ENCODE measurements at places on chromosomes 11 and 22. TPM values are rescaled to one million over a fixed set of nuclear protein-coding genes. Genes with fewer than 3 reads are reported as not detected.
A peak's percentile ranks its signal among the peaks of the same experiment; 100 is the strongest.

DNA sequence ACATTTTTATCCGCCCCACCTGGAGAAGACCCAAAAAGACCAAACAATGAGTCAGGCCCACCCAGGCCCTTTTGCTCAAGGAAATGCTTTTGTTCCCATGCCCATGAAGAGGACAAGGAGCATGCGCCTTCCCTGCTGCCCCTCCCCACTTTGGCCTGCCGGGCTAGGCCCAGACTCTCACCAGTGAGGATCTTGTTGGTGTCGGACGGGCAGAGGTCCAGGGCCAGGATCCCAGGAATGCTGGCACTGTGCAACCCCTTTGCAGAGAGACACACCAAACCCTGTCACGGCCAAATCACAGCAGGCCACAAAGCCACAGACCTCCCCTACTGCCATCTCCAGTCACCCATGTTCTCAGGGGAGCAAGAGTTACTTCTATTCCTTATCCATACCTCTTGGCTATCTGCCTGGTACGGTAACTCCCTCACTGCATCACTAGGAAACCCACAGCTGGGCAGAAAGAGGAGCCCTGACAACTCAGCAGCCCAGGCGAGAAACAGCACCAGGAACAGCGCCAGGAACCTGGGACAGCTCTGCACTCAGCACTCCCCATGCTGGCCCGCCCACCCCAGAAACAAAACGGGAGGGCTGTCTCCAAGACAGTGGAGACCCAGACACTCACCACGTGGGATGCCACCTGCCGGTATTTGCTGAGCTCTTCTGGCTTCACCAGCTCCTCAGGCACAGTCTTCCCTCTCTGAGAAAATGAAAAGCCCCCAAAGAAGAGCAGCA is 5.5 kb downstream of the PRPF19 start:
- H3K36me3 ChIP-seq: no peaks in the 10 kb centered on the region
- no peak overlapping the region for H3K4me3 ChIP-seq
- no peak for DNase-seq
- H3K27me3 ChIP-seq: no peaks in the 10 kb centered on the region

GRCh38 chr11:119755356-119756071 is 26.5 kb upstream of the NECTIN1 start:
- H3K4me3 ChIP-seq: no peak overlapping the region
- H3K4me1 ChIP-seq: no peaks in the 10 kb centered on the region
- DNase-seq: no peak
- H3K36me3 ChIP-seq: no peaks in the 10 kb centered on the region
- H3K27me3 ChIP-seq: no peaks in the 10 kb centered on the region

FREY1 gene
- 0.48 TPM for total RNA-seq

OR6T1 gene
- total RNA-seq: not detected

- no peak overlapping the region for H3K4me3 ChIP-seq
- no peak overlapping the region for H3K27ac ChIP-seq
- no peaks in the 10 kb centered on the region for H3K27me3 ChIP-seq
- no peaks in the 10 kb centered on the region for H3K36me3 ChIP-seq
- DNase-seq: no peak
- peaks cover 43% of the 10 kb centered on the region for H3K4me1 ChIP-seq
These were observed 67.7 kb downstream of the ST3GAL4 start for GRCh38 chr11:126423154-126423553.

- no peak overlapping the region for H3K27ac ChIP-seq
- no peak overlapping the region for H3K4me3 ChIP-seq
- H3K4me1 ChIP-seq: no peaks in the 10 kb centered on the region
- H3K36me3 ChIP-seq: no peaks in the 10 kb centered on the region
- no peak for DNase-seq
- no peaks in the 10 kb centered on the region for H3K27me3 ChIP-seq
These were observed 55.3 kb downstream of the CACNA1I start for GRCh38 chr22:39625569-39626537.

E2F8 gene
- total RNA-seq: not detected

RTN4RL2 gene
- total RNA-seq: 0.83 TPM

DNA sequence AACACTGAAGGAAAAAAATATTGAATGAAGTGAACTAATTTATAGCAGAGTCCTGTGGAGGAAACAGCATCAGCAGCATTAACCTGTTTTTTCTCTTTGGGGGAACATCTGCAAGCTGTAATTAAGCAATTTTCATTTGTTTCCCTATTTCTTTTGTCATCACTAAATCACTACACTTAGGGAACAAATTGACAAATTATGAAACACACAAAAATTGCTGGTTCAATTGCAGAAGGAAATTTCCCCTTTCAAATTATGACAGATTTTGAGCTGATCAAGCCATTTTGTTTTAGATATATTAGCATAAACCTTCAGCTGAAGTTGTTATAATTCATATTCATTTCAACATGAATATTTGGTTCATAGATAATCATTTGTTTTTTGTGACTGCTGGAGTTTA is 22.2 kb upstream of the RAG2 start:
- H3K27ac ChIP-seq: no peak overlapping the region
- H3K27me3 ChIP-seq: no peaks in the 10 kb centered on the region
- DNase-seq: no peak
- H3K4me1 ChIP-seq: peaks cover 4% of the 10 kb centered on the region
- no peak overlapping the region for H3K4me3 ChIP-seq
- no peaks in the 10 kb centered on the region for H3K36me3 ChIP-seq

GRCh38 chr11:126048197-126048596 is 14.5 kb downstream of the CDON start:
- H3K27me3 ChIP-seq: no peaks in the 10 kb centered on the region
- H3K4me1 ChIP-seq: peaks cover 3% of the 10 kb centered on the region
- no peak for DNase-seq
- no peaks in the 10 kb centered on the region for H3K36me3 ChIP-seq
- no peak overlapping the region for H3K4me3 ChIP-seq

- no peak for DNase-seq
- H3K36me3 ChIP-seq: no peaks in the 10 kb centered on the region
- no peaks in the 10 kb centered on the region for H3K4me1 ChIP-seq
- no peak overlapping the region for H3K27ac ChIP-seq
These were observed 2.6 kb downstream of the BAIAP2L2 start for GRCh38 chr22:38107692-38108515.

DNA sequence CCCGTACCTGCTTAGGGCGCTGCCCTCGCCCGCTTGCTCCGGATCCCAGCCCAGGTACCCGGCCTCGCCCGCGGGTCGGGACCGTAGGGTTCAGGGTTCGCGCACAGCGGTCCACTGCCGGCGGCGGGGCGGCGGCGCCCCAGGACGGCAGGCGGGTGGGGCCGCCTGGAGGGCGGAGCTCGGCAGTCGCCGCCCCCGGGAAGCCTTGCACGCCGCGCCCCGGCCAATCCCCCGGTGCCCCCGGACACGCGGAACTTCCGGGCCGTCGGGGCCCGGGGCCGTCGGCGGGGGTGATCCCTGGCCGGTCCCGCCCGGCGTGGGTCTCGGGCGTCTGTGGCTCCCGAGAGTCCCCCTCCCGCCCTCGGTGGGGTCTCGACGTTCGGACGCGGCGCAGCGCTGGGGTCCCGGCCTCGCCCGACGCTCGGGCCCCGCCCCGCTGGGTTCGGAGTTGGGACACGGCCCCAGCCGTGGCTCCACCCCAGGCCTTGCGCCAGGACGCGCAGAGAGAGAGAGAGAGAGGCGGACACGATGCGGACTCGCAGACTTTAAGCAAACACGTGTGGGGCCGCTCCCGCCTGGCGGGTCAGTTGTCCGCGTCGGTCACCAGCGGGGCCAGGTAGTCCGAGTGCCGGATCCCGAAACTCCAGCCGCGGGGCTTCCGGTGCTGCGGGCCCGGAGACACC is at the start of gene TYMP:
TYMP (minus strand) TSS at position 116 of the 683 bp plus-strand sequence. CDS start 303 bp downstream, outside the sequence.
- H3K4me3 ChIP-seq: peak within 1 kb of the TSS; percentile 37
- no peaks in the 10 kb centered on the region for H3K36me3 ChIP-seq
- H3K27me3 ChIP-seq: peaks cover 6% of the 10 kb centered on the region
- DNase-seq: peak; percentile 71
- H3K4me1 ChIP-seq: peaks cover 25% of the 10 kb centered on the region
- no peak within 1 kb of the TSS for H3K27ac ChIP-seq
